Astrocyte (in vitro differentiated cells and primary cell): ENCODE measurements at places on chromosomes 11 and 22.

DNA sequence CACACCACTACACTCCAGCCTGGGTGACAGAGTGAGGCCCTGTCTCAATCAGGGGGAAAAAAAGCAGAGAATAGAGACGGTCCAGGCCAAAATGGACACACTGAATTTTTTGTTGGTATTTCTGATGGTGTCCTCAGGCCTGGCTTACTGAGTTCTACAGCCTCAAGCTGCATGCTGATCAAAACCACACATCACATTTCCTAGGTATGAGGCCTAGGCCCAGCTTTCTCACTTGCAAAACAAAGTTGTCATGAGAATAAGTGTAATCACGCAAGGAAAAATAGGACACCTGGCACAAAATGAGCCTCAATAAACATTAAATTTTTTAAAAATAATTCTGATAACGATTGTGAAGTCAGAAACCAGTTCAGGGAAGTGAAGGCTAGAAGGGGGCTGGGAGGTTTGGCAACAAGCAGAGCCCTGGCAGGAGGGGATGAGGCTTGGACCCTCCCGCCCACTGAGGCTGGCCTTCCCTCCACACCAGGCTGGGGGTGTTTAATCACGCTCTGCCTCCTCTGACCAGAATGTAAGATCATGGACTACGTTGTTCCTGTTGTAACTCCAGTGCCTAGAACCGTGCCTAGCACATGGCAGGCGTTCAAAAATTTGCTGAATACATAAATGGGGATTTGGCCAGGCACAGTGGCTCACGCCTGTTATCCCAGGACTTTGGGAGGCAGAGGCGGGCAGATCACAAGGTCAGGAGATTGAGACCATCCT, 18.1 kb downstream of the PACSIN2 start:
- no peaks in the 10 kb centered on the region for H3K36me3 ChIP-seq
- no peak overlapping the region for H3K27ac ChIP-seq
- H3K4me1 ChIP-seq: peaks cover 57% of the 10 kb centered on the region
- DNase-seq: peak; percentile 75

DNA sequence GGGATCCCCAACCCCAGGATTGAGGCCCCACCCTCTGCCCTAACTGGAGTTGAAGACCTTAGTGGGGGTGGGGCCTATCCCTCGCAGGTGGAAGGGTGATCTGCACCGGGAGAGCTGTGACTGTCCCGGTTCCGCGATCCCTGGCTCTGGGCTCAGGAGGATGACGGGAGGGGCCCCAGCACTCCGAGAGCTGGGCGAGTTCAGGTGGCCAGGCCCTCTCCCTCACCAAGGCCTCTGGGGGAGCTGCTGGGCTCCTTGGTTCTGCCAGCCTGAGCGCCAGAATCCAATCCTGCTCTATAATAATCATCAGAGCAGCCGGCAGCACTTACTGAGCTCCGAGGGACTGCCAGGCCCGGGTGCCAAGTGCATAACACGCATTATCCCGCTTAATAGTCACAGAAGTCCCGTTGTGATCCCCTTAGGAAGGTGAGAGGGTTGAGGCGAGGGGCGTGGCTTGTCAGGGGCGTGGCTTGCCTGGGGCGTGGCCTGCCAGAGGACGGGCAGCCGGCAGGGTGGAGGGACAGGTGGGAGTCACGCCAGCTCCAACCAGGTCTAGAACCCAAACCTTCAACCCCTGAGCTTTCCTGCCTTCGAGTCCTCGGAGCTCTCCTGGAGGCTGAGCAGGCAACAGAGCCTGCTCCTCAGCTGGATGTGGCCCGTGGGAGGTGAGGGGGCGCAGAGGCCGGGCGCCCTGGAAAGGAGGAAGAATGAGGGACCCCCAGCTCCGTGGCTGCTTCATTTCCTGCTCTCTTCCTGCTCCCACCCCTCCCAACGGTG, 7.3 kb upstream of the SYT7 start:
- H3K36me3 ChIP-seq: no peaks in the 10 kb centered on the region
- DNase-seq: no peak
- peaks cover 33% of the 10 kb centered on the region for H3K27me3 ChIP-seq

- no peak for DNase-seq
- peaks cover 40% of the 10 kb centered on the region for H3K4me1 ChIP-seq
- H3K27me3 ChIP-seq: no peaks in the 10 kb centered on the region
These were observed 122.8 kb downstream of the HIPK3 start for GRCh38 chr11:33379947-33380346.

- no peak overlapping the region for H3K27ac ChIP-seq
- H3K4me3 ChIP-seq: no peak overlapping the region
- no peaks in the 10 kb centered on the region for H3K27me3 ChIP-seq
- peak; percentile 20 for DNase-seq
- H3K36me3 ChIP-seq: no peaks in the 10 kb centered on the region
These were observed 3.1 kb upstream of the COMMD9 start for GRCh38 chr11:36292311-36292722.

GRCh38 chr11:79400717-79401330, 40.0 kb downstream of the TENM4 start:
- no peak overlapping the region for H3K27ac ChIP-seq
- peaks cover 16% of the 10 kb centered on the region for H3K4me1 ChIP-seq
- DNase-seq: no peak
- H3K4me3 ChIP-seq: no peak overlapping the region

DNA sequence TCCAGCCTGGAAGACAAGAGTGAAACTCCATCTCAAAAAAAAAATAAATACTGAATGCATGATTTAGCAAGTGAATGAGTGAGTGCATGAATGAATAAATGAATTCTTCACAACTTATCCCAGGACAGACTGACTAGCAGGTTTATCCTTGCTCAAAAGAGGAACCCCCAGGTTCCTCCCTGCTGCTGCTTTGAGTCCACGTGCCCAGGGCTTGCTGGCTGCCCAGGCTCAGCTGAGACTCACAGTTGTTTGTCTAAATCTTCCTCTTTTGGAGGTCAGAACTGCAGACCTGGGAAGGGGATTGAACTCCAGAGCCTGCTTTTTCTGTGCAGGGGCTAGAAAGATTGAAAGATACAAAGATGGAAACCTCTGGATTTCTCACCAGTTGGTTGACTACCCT, 117.4 kb upstream of the TMEM45B start:
- H3K4me3 ChIP-seq: no peak overlapping the region
- no peak overlapping the region for H3K27ac ChIP-seq
- peaks cover 10% of the 10 kb centered on the region for H3K27me3 ChIP-seq
- peaks cover 2% of the 10 kb centered on the region for H3K4me1 ChIP-seq
- H3K36me3 ChIP-seq: no peaks in the 10 kb centered on the region

DNA sequence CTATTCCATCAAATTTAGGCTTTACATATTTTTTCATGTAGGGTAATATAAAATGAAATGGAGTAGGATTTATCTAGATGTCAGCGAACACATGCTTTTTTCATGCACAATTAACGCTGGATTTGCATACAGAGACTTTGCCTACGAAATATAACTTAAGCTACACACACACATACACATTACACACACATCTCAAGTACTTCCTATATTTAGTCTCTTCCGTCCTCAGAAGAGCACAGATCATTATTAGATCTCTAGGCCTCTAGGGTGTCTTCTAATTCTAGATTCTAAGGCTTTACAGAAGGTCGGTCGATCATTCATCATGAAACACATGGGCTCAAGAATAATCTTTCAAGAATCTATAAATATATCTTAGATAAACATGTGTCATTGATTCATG, 3.8 kb upstream of the MS4A13 start:
- no peak overlapping the region for H3K27ac ChIP-seq
- no peaks in the 10 kb centered on the region for H3K36me3 ChIP-seq
- no peaks in the 10 kb centered on the region for H3K4me1 ChIP-seq
- no peak for DNase-seq
- no peaks in the 10 kb centered on the region for H3K27me3 ChIP-seq
- no peak overlapping the region for H3K4me3 ChIP-seq

GRCh38 chr11:132610216-132610615, 922.1 kb downstream of the OPCML start:
- no peak overlapping the region for H3K27ac ChIP-seq
- no peaks in the 10 kb centered on the region for H3K36me3 ChIP-seq
- no peaks in the 10 kb centered on the region for H3K27me3 ChIP-seq
- H3K4me1 ChIP-seq: peaks cover 9% of the 10 kb centered on the region
- DNase-seq: peak; percentile 91
